AG20443 (cell line): ENCODE measurements at places on chromosomes 2 and 18.
A peak's percentile ranks its signal among the peaks of the same experiment; 100 is the strongest.

DNA sequence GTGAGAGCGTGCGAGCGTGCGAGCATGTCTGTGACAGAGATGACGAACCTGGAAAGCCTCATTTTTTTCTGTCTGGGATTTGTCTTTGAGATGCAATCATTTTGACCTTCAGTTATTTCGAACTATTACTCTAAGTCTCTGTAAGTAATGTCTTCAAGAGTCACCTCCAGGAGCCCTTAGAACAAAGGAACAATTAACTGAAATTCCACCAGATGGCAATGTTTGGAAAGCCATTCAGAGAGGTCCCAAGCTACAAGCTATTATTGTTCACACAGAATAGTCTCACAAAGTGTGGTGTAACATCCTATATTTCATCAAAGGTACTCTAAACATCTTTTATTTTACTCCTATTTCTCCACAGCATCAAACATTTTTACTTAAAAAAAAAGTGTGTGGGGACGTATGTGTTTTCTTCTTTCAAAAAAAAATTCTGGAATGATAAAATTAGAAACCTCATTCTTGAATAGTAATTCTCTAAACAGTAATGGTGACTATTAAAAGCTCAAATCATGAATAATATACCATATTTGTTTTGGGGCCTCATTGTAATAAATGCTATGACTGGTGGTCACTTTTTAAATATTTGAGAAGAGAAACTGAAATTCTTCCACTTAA, 35.1 kb upstream of the MAPRE2 start:
- DNase-seq = peak; percentile 77

GRCh38 chr2:241795021-241795999, 13.7 kb upstream of the NEU4 start:
- DNase-seq = no peak

DNA sequence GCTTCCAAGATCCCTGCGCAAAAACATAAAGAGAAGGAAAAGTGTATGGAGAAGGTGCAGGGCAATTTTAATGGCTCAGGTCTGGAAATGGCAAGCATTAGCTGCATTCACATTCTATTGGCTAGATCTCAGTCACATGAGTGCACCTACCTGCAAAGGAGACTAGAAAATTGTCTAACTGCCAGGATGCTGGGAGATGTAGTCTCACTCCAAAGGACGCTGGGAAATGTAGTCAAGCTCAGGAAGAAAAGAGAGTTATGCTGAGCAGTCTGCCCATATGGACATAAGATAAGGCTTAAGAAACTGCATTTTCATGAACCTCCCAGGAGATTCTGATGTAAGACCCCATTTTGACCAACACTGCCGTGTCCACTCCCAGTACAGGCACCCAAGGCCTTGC, 9.5 kb upstream of the KLHL29 start:
- DNase-seq = no peak

DNA sequence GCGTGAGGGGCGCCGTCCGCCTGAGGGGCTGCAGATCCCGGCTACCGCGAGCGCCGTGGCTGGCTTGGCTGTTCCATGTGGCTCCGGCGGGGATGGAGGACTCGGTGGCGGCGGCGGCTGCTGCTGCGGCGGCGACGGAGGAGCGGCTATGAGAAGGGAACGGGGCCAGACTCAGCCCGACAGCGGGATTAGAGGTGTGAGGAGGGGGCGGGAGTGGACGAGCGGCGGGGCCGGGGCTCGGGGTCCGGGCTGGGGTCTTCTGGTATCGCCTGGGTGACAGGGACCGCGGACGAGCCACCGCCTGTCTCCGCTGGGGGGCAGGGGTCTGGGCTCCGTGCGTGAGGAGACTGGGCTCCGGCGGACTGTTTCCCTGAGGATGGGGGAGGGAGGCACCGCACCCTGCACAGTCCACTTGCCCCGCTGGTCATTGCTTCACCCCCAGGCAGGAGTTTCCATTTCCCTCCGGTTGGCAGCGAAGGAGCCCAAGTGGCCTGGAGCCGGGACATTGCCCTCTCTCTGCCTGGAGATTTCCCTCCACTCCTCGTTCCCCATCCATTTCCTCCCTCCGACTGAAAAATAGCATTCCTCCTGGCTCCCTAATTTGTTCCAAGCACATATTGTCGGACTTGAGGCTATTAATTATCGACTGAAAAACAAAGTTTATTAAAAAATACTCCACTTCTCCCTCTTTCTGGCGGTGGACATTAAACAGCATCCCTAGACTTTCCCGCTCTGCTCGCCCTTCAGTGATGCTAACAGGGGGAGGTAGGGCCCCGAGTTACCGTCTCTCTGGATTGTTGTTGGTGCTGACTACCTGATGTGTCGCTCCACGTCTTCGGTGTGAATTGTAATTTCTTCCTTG, 577 bp downstream of the EHBP1 start:
- DNase-seq = peak; percentile 73

GRCh38 chr2:239201531-239201876, 199.3 kb downstream of the HDAC4 start:
- peak; percentile 58 for DNase-seq

GRCh38 chr2:30670453-30670852, 136.8 kb downstream of the CAPN13 start:
- DNase-seq = no peak

DNA sequence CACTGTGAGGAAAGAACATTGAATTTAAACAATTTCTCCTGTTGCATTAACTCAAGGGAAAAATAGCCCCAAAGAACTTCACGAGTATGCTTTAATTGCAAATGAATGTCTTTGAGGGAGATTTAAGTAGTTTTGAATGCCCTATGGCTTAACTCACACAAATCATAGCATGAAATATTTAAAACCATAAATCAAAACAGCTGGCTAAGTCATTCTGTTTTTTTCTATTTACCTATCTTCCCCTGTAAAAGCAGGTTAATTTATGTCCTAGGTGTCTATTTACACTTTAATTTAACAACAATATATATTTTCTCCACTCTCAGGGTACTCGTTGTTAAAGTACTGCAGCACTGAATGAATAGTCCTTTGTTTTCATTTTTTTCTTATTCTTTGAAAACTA, 118.8 kb upstream of the PIEZO2 start:
- DNase-seq = no peak

- DNase-seq = no peak
Measured at GRCh38 chr2:59732871-59733566, 820.4 kb downstream of the BCL11A start.

DNA sequence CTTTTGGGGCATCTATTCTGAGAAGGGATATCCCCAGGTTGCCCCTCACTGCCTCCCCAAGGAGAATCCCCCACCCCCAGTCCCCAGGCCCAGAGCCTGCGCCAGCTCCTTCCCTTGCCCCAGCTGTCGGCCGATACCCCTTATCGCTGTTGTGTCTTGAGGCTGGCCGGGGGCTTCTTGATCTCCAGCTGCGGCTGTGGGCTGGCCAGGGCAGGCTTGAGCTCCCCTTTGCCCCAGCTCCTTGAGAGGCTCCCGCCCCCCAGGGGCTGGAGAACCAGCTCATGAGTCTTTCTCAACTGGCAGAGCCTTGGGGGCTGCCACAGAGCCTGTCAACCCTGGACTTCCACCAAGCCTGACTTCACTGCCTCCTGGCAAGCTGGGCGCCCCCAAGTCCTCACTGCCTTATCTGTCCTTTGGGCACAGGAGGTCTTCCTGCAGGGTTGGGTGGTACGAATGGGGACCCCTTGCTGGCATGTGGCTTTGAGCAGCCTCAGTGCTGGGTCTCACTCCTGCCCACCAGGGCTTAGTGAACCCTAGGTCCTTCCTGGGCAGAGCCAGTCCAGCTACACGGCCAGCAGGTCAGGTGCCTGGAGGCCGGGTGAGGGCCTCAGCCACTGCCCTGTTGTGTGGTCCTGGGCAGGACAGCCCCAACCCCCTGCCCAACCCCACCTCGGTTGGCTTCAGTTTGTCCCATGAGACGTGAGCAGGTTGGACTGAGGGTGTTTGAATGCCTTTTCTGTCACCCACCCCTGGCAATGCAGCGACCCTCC, 29.5 kb downstream of the INHBB start:
- no peak for DNase-seq

GRCh38 chr2:85926931-85927661, 38.3 kb upstream of the ST3GAL5 start:
- peak; percentile 54 for DNase-seq

DNA sequence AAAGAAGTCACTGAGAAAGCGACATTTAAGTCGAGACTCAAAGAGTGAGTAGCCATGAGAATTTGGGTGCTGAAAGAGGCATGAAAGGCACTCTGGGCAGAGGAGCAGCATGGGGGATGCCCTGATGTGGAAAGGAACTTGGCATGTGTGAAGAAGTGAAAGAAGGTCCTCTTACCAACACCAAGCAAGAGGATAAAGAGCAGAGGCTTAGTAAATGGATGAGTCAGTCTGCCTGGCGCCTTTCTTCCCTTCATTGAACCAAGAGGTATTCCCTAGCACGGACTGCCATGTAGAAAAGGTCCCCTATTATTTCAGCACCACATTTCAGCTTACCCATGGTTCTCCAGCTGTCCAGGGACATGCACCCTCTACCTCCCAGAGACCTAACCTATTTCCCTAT, 221.1 kb upstream of the NRP2 start:
- DNase-seq = no peak

DNA sequence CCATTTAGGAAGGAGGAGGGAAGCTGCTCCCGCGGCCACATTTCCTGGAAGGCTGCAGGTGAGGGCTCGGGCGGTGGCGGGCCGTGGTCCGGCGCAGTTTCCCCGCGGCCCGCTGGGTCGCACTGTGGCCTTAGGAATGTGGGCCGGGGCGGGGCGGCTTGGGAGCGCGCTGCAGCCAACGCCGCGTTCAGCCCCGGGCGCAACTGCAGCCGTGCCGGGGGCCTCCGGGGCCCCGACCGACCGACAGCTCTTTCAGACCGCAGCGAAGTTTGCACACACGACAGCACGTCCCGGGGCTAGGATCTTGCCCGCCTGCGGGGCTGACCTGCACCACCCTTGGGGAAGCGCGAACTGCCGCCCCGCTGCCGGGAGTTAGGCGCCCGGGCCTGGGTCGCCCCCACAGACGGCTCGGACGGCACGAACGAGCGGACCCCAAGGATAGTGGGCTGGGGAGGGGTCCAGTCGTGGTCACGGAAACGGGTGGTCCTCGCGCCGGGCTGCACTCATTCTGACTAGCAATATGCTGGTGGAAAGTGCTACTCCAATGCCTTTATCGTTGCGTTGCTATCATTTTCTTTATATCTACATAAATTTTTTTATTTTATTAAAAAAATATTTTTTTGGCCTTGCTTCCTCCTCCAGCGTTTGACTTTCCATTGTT, 69.9 kb upstream of the DLX2 start:
- peak; percentile 95 for DNase-seq

DNA sequence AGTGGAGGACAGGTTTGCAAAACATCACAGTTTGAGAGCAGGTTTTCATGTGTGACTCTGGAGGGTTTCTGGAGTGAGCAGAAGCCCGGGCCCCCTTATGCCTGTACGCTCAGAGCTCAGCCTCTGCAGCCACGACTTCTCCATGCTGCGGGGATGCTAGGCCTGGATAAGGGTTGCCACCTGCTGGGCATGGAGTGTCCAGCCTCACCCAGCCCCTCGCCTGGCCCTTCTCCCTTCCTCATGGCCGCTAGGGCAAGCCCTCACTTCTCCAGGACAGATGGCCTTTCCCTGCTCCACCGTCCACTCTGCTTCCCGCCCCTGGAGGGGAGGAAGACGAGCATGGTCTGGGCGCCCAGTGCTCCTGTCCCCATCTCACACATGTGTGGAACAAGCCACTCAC, 318.7 kb downstream of the GBX2 start:
- DNase-seq = no peak

GRCh38 chr18:69626171-69626570, 225.5 kb downstream of the DOK6 start:
- no peak for DNase-seq

GRCh38 chr2:128986867-128987268, 668.2 kb upstream of the HS6ST1 start:
- no peak for DNase-seq

DNA sequence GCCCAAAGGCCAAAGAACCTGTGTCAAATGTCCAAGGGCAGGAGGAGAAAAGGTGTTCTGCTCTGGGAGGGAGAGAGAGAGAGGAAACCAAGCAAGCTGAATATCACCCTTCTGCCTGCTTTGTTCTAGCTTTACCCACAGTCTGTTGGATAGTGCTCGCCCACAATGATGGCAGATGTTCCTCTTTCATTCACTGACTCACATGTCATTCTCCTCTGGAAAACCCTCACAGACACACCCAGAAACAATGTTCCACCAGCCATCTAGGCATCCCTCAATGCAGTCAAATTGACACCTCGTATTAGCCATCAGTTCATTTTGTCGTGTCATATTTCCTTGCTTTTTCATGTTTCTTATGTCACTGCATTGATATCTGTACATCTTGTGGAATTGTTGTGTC, 150.3 kb downstream of the UBR3 start:
- DNase-seq = no peak

DNA sequence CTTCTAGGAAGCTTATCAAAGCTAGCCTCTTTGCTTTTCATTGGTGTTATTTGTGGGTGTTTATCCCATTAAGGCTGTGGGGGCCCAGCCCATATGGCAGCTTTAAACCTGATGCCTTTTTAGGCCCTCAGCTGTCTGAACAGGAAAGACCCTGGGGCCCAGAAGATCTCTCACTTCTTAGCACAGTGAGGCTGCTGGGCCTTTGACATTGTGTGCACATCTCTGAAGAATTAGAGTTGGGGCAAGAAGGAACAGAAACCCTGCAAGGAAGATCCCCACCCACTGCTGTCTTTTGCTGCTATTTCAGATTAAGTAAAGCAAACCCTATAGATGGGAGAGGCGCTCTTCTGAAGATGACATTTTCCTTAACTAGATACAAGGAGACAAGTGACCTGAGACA, 250.0 kb downstream of the SMAD2 start:
- no peak for DNase-seq

- no peak for DNase-seq
Measured at GRCh38 chr2:129806990-129807389, 172.5 kb upstream of the RAB6C start.

- no peak for DNase-seq
Measured at GRCh38 chr2:240622531-240623235, 2.6 kb upstream of the GPR35 start.

- peak; percentile 11 for DNase-seq
Measured at GRCh38 chr2:190318931-190319554, 583 bp downstream of the HIBCH start.

GRCh38 chr2:12175323-12175722, 428.9 kb downstream of the LPIN1 start:
- DNase-seq = no peak

- no peak for DNase-seq
Measured at GRCh38 chr2:231228974-231229529, 30.6 kb downstream of the ARMC9 start.

GRCh38 chr2:120245520-120246332, 6.9 kb upstream of the RALB start:
- DNase-seq = peak; percentile 52

GRCh38 chr18:59696311-59697235, 650 bp downstream of the CCBE1 start:
- peak; percentile 60 for DNase-seq

DNA sequence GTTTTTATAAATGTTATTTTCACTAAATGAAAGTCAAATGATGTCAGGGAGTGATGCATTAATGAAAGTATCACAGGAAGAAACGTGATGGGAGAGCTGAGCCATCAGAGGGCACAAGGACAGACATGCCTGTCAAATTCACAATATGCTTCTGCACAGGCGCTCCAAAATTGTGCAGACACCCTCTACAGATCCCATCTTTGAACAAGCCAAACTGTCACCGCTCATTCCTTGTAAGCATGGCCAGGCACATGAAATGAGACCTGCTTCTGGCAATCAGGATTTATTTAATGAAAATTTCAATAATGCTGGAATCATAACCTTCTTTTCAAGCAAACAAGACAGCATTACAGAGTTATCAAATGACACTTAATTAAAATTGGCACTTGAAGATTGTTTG, 20.4 kb upstream of the FSHR start:
- DNase-seq = no peak
